ENCODE measurements at places on chromosomes 12 and 14.

- peak; percentile 77 for DNase-seq
Measured at GRCh38 chr12:1391722-1392121, 202.7 kb downstream of the FBXL14 start.

- DNase-seq: no peak
Measured at GRCh38 chr14:38430522-38430921, 174.6 kb upstream of the CLEC14A start.

- DNase-seq: no peak
Measured at GRCh38 chr12:108234158-108234557, 105.0 kb downstream of the CMKLR1 start.

DNA sequence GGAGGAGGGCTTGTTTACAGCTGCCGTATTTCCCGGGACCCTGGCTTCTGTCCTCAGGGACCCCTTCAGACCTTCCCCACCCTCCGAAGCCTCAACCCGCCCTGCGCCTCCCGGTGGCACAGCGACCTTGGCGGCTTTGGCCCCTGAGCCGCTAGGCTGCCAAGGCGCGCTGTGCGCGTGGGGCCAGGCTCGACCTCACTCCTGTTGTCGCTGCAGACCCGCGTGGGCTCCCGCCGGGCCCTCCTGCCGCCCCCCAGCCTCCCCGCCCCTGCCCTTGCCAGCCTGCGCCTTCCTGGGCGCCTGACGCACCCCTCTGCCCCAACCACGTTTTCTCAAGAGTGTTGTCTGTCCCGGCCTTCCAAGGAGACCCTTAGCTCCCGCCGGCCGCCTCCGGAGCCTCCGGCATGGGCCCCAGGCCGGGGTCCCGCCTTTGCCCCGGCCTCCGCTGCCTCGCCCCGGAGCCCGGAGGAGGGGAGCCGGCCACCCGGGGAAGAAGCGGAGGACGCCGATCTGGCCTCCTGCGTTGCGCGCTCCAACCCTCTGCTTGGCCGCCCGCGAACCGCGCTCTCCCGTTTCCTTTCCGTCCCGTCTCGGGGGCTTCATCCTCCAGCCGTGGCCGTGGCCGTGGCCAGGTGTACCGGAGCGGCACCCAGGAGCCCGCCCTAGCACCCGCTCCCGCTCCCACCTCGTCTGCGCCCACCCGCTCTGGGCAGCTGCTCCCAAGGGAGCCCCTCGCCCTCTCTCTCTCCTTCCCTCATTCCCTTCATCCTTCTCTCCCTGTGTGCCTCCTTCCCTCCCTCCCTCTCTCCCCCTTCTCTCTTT, 19.9 kb downstream of the PPP2R5C start:
- peak; percentile 31 for DNase-seq

DNA sequence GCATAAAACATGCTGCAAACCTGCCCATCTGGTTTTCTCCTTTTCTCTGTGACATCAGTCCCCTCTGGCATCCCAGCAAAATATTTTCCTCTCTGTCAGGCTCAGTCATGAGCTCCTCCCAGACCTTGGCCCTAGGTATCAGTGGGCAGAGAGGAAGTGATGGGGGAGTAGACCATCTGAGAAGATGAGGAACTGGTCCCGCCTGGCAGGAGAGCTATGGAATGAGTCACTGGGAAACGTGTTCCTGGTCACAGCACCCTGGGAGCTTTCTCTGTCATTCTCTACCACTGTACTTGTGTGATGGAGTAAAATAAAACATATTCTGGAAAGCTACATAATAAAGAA, 5.0 kb upstream of the SRSF9 start:
- DNase-seq: peak; percentile 96

- DNase-seq: peak; percentile 86
Measured at GRCh38 chr12:14554281-14555007, 13.2 kb downstream of the PLBD1 start.

DNA sequence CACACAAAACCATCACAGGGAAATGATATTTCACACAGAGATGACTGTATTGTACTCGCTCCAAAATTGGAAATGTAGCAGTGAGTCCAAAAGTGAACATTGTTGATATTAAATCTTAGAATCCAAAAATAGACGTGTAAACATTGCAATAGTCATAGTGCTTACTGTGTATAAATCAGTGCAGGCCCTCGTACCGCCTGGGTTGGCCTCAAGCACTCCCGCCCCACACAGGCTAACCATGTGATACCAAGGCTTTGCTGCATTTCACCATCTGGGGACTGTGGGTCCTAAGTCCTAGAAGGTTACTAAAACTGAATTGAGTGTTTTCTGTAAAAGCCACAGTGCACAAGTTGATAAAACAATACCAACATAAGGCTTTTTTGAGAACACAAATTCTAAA, 107.3 kb downstream of the PPP2R5E start:
- no peak for DNase-seq

- DNase-seq: peak; percentile 80
Measured at GRCh38 chr14:45526715-45527549, 273.9 kb upstream of the MIS18BP1 start.

GRCh38 chr14:41397926-41398325, 208.8 kb upstream of the LRFN5 start:
- no peak for DNase-seq

DNA sequence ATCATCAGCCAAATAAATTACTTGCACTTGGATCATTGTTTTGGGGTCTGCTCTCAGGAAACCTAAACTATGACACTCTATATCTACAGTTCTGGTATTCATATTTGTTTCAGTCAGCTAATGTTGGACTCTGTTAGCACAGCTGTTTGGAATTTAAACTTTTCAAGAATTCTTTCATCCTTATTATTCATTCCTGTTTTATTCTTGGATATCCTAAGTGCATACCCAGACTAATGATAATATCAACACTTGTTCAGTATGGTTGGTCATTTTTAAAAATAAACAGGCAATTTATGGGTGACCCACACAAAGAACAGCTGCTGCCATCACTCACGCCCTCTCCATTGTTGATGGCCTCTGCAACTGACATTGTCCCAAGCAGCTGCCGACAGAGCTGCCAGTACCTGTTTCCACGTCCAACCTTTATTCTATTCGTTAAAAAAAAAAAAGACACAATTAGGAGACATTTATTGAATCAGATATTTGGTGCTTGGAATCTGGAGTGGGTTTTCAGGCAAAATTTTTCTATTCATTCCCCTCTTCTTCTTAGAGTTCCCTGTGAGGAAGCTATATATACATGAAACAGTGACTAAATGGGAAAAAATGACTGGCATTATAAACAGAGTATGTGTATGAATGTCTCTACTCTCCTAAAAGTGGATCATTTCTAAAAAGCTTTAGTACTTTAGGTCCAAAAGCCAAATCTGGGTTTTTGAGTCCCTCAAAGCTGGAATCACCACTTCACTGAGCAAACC, 252.1 kb upstream of the NAV3 start:
- no peak for DNase-seq

DNA sequence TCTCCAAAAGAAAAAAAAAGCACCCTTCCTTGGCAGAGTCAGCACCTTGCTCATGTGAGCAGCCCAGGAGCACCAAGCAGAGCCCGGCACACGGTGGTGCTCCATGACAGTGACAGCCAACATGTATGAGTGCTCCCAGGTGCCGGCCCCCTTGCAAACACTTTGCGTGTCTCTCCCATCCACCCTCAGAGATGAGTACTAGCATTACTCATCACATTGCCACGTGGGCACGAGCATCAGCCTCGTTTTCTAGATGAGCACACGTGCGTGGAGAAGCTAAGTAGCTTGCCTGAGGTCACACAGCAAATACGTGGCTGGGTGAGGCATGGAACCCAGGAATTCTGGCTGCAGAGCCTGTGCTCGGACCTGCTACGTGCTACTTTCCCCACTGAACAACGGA, 177.9 kb upstream of the PRMT8 start:
- peak; percentile 100 for DNase-seq

GRCh38 chr12:76450690-76451089, 102.5 kb upstream of the BBS10 start:
- no peak for DNase-seq

GRCh38 chr14:103910262-103910935, 17.9 kb upstream of the TDRD9 start:
- peak; percentile 96 for DNase-seq

DNA sequence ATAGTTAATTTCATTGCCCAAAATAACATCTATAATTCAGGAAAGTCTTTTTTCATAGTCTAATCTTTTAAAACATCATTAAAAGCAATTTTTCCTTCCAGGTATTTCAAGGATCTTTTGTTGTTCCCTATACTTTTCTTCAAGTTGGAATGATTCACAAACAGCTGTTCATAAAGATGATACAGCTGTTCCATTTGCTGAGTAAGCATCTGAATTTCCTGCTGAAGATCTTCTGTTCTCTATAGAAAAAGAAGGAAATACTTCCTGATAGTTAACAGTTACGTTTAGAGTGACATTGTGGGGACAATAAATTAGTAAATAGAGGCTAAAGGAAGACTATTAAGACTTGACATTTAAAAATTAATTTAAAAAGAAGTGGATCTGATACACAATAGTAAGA, 30.3 kb upstream of the ESR2 start:
- peak; percentile 55 for DNase-seq

DNA sequence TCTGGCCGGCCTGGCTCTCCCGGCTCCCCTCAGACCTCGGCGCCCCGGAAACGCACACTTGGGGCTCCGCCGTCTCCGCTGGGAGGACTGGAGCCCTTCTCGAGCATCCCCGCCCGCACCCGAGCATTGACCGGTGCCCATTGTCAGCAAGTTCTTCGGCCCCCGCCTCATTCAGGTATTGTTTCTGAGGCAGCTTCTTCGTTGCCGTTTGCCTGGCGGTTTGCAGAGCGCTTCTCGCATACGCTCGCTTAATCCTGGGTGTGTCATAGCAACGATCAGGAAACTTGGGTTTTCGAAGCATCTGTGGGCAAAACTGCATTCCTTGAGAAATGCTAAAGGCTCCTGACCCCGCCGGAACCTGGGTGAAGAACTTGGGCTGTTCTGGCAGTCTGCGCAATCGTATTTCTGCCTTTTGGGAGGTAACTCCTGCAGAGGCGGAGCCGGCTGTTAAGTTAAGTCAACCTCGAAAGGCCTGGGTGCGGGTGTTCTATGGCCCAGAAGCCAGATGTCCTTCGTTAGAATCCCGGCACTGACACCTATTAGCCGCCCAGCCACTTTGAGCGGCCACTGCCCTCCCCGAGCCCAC, 518 bp downstream of the GSKIP start:
- peak; percentile 68 for DNase-seq

DNA sequence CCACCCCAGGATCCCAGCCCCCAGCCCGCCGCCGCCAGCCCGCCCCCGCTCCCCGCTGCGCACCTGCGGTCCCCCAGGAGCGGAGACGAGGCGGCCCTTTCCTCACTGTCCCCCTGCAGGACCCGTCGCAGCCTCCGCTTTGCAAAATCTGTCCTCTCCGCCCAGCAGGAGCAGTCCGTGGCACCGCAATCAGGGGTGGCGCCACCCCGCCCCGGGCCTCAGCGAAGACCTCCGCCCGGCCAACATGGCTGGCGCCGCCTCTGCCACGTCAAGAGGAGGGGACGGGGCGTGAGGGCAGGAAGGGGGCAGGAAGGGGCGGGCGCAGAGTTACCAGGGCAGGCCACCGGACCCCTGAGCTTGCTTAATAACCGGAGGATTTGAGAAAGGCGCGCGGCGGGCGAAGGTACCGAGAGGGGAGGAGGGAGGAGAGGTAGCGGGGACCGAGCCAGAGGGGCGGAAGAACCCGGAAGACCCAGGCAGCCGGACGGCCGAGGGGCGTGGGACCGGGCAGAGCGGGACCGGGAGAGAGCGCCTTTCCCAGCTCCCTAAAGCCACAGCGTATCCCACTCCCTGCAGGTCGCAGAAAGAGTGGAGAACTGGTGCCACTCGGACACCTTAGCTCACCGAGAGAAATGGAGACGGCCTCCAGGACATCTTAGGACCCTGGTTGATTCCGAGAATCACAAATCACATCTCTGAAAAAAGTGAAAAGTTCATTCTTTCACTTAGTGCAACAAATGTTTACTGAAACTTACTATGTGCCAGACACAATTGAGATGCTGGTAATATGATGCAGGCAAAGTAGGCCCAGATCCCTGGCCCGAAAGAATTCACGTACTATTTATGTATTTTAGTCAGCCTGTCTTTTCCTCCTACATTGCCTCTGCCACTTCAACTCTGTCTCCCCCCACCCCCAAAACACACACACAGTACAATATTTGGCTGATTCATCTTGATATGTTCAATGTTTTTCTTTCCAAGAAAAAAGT, at the start of gene SEC23A:
TSS of gene SEC23A (minus strand) at position 267 of the 989 bp plus-strand sequence. CDS start 7,117 bp downstream, outside the sequence.
- peak; percentile 84 for DNase-seq

DNA sequence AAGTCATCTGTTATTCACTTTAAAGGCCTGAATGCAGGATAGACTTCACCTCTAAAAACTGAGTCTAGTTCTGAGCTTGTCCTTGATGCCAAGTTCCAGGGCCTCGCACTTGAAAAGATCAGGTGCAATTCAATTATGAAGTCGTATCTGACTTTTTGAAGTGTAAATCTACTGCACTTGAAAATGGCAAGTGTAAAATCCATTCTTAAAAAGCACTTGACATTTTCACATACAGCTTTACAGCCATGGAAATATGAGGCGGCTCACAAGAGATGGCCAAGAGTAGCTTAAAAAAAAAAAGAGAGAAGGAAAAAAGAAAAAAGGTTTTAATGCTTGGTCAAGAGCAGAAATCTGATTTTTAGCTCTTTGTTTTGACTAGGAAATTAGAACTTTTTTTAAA, 172.5 kb downstream of the GXYLT1 start:
- DNase-seq: peak; percentile 47

- no peak for DNase-seq
Measured at GRCh38 chr14:51867741-51868140, 7.3 kb downstream of the GNG2 start.

GRCh38 chr12:124440841-124441381, 126.5 kb downstream of the NCOR2 start:
- DNase-seq: no peak

DNA sequence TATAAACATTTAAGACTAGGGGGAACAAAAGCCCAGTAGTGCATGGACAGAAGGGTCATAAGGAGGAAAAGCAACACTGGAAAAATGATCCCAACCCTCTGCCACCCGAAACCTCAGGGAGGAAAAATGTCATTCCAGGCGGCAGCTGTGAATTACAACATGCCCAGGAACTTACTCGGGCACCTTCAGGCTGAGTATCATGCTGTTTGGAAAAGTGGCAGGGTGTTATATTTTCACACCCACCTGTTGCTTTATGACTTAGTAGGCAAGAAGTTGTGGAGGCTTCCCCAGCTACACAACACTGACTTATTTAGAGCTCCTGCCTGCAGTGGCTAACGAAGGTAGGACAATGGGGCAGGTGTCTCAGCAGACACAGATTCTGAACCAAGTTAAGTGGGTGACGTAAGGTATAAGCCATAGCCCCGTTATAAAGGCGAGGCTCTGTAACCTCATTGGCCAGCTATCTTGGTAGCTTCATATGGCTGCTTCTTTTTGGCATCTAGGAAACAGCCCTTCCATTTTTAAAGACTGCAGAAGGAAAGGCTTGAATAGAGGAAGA, 96.1 kb upstream of the IFNG-AS1 start:
- no peak for DNase-seq

Measured in DMS53 (cell line).